ENCODE measurements at places on chromosomes 12 and 14.

- no peak for DNase-seq
Observed at GRCh38 chr12:117045160-117046010, 53.8 kb downstream of the TESC start.

GRCh38 chr12:1262011-1262410 is 271.0 kb downstream of the ERC1 start:
- no peak for DNase-seq

GRCh38 chr14:74841230-74842207 is 34.4 kb downstream of the PROX2 start:
- DNase-seq, result no peak

- DNase-seq, result no peak
Observed at GRCh38 chr12:133204264-133204603, 22.9 kb downstream of the ZNF268 start.

- DNase-seq, result no peak
Observed at GRCh38 chr14:102013669-102014200, 49.4 kb downstream of the DYNC1H1 start.

- no peak for DNase-seq
Observed at GRCh38 chr12:12807970-12808702, 5.0 kb upstream of the DDX47 start.

DNA sequence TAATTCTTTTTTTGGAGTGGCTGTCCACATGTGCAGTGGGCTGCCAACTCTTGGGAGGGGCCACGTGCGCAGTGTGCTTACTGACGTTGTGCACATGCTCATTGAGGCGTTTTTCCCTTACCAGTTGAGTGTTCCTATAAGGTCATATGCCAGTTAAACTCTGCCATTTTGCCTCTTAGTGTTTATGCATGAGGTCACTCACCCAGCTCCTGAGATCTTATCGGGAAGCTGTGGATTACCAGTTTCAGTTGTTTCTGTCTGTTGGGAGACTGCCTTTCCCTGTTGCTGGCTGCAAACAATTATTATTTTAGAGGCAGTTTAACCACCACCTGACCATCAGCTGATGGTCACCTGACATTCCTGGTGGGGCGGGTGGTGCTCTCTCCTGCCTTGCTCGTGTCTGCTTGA is 16.1 kb upstream of the KIF21A start:
- DNase-seq, result no peak

DNA sequence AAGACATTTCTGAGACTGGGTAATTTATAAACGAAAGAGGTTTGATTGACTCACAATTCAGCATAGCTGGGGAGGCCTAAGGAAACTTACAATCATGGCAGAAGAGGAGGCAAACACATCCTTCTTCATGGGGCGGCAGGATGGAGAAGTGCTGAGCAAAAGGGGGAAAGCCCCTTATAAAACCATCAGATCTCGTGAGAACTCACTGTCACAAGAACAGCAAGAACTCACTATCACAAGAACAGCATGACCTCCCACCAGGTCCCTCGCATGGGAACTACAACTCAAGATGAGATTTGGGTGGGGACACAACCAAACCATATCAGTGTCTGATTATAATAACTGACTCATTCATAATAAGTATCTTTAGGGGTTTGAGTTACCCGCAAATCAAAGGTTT is 6.4 kb downstream of the SLC39A9 start:
- DNase-seq, result no peak

DNA sequence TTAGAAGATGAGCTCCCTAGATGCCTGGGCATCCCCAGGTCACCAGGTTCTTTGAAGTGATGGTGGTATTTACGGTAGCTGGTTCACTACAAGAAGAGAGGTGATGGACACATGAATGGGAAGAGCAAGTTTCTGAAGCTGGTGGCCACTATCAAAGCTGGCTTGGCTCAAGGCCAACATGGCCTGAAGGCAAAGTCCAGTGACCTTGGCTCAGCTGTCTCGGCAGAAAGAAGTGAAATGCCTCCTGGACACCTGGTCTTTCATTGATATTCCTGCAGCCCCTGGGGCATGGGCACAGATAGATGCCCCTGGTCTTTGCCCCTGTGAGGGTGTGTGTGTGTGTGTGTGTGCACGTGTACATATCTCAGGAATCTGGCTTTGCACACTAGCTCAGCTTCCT is 441.8 kb upstream of the TMPO start:
- DNase-seq, result no peak

GRCh38 chr12:46650688-46651087 is 175.1 kb downstream of the SLC38A4 start:
- DNase-seq, result no peak

GRCh38 chr12:64580681-64581080 is 29.6 kb upstream of the RASSF3 start:
- DNase-seq, result no peak

GRCh38 chr14:39841088-39841487 is 408.9 kb upstream of the FBXO33 start:
- DNase-seq, result no peak

DNA sequence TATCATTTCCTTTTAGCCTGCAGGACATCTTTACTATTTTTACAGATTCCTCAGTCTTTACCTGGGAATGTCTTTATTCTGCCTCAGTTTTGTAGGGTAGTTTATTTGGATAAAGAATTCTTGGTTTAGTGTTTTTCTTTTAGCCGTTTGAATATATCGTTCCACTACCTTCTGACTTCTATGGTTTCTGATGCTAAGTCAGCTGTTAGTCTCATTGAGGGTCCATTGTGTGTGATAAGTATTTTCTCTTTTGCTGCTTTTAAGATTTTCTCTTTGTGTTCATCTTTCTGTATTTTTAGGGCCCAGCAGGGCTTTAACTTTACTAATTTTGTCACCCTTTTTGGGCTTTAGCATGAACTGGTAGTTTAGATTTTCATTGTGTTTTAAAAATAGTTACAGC is 113.5 kb downstream of the MNAT1 start:
- DNase-seq, result no peak

DNA sequence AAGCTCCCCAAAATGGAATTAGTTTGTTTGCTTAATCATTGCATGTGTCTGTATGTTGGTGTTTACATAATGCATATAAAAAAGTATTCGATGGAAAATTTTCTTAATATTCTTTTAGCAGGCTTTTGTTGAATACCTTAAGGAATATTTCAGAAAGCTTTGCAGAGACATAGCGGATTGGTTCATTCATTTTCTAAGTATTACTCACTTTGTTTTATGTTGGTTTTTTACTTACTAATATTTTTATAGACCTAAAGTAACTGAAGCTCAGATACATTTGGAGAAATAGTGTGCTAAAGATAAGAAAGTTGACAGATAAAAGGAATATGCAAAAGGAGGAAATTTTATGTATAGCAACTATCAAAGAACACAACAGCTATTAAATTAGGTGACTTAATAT is 191.0 kb downstream of the ERC1 start:
- no peak for DNase-seq

DNA sequence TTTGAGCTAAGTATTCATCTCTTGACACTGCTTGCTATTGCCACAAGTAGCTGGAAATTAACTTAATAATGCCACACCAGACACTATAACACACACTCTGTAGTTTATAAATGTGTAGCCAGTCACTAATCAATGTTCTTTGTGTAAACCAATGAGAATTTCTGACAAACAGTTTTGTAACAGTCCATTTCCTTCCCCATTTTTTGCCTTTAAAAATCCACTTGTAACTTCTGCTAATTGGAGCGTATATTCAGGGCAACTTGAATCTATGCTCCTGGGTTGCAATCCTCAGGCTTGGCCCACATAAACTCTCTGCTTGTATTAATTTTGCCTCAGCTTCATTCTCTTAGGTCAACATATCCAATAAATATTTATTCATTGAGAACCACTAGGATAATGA is 125.0 kb upstream of the DHRS4 start:
- no peak for DNase-seq

DNA sequence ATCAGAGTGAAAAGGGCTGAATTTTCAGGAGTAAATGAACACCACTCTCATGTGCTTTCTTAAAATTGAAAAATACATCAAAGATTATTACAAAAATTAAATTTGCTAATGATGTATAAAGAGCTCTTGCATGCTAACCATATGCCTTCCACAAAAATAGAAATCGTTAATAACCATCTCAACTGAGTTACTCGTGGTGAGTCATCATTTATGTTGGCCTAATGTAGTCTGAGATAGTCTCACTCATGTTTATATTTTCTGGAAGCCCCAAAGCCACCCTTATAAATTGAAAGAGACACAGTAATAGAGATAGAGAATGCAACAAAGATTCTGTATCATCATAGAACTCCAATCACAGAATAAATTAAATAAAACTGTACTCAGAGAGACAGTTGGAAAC is 131.2 kb downstream of the KCNH5 start:
- DNase-seq, result no peak

GRCh38 chr14:90722590-90722989 is 93.6 kb downstream of the TTC7B start:
- no peak for DNase-seq

DNA sequence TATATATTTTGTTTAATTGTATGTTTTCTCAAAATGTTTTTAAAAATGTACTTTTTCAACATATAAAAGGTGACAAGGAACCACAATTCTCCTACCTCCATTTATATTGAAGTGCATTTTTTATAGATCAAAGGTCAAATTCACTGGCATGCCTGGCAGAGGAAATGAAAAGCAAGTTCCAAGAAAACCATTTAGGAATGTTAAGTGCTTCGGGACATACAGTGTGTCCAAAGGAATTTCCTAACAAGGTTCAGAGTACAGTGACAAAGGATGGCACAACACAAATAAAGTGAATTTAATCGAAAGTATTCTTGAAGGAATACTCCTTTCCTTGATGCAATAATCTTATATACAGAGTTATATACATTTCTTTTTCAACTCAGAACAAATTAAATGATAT is 242.3 kb downstream of the CCER1 start:
- DNase-seq, result peak; percentile 27

GRCh38 chr12:101493556-101493955 is 18.4 kb downstream of the SPIC start:
- DNase-seq, result no peak

GRCh38 chr12:132012919-132013568 is 63.3 kb downstream of the EP400 start:
- DNase-seq, result no peak

- no peak for DNase-seq
Observed at GRCh38 chr14:72612041-72612440, 281.9 kb downstream of the DPF3 start.

Measured in LoVo (cell line).